Activated CD8-positive, alpha-beta memory T cell treated with anti-CD3 and anti-CD28 coated beads for 48 hours (primary cell): ENCODE measurements at places on chromosomes 2 and 18.

GRCh38 chr18:63439334-63439733 lies 17.1 kb upstream of the VPS4B start:
- peak; percentile 3 for DNase-seq

DNA sequence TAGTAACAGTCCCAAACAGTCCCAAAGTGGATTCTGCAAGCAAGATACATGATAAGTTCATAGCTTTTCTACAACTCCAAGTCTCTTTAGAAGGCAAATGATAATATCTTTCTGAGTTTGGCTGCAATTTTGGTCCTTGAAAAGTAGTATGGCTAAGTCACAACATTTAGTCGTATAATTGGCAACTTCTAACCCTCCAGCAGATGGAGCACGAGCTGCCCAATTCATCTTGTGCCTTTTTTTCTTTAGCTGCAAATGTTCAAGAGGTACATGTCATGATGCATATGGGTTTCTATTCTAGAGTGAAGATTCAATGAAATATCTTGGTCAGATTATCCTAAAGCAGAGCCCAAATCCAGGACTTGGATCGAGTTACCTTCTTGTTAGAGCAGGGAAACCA lies 127.0 kb upstream of the KLHL14 start:
- DNase-seq = no peak

GRCh38 chr18:12857215-12857905 lies 26.7 kb downstream of the PTPN2 start:
- DNase-seq = no peak

GRCh38 chr2:149782572-149782971 lies 195.0 kb upstream of the MMADHC start:
- DNase-seq = no peak

- no peak for DNase-seq
Measured at GRCh38 chr2:5925604-5926003, 233.4 kb downstream of the SOX11 start.

GRCh38 chr2:65232636-65233035 lies 5.0 kb downstream of the ACTR2 start:
- no peak for DNase-seq

DNA sequence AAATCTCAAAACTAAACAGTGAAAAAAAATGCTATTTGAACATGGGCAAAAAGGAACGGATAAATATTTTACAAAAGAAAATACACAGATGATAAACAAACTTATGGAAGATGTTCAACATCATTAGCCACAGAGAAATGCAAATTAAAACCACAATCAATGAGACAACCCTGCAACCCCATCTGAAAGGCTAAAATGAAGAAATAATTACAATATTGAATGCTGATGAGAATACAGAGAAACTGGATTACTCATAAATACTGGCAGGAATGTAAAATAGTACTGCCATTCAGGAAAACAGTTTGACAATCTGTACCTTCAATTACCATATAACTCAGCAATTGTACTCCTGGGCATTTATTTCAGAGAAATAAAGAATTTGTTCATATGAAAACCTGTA lies 193.1 kb upstream of the UBE2E3 start:
- no peak for DNase-seq

DNA sequence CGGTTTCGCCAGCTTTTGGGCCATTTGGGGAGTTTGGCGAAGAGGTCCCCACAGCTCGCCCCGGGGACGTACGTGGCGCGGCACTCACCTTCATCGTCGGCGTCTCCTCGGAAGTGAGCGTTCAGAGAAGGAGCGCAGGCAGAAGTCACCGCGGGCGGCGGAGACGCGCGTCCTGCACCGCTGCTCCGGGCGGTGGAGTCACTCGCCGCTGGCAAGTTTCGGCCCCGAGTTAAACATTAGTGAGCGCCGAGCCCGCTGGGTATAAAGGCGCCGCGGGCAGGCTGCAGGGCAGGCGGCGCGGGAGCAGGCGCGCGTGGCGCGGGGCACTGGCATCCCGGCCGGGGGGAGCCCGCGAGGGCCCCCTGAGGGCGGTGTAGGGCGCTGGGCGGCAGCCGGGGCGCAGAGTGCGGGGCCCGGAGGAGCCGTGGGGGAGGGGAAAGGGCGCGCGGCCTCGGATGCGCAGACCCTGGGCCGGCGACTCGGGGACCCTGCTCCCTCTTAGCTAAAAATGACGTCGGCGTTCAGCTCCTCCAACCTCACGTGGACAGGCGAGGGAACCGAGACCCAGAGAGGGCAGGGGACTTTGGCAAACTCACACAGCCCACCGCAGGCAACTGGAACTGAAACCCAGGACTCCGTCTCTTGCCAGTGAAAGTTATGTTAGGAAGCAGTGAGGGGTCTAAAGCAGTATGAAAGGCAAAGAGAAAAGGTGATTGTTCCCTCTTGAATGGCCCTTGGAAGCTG lies at the start of gene DPP4:
Gene DPP4, minus strand, starts transcription at position 328 of the 744 bp plus-strand sequence. Its CDS starts 234 bp downstream, at position 94.
- DNase-seq = peak; percentile 34

GRCh38 chr2:22397847-22398246 lies 987.1 kb upstream of the KLHL29 start:
- no peak for DNase-seq

GRCh38 chr18:74256190-74256589 lies 35.6 kb downstream of the CYB5A start:
- DNase-seq = no peak

DNA sequence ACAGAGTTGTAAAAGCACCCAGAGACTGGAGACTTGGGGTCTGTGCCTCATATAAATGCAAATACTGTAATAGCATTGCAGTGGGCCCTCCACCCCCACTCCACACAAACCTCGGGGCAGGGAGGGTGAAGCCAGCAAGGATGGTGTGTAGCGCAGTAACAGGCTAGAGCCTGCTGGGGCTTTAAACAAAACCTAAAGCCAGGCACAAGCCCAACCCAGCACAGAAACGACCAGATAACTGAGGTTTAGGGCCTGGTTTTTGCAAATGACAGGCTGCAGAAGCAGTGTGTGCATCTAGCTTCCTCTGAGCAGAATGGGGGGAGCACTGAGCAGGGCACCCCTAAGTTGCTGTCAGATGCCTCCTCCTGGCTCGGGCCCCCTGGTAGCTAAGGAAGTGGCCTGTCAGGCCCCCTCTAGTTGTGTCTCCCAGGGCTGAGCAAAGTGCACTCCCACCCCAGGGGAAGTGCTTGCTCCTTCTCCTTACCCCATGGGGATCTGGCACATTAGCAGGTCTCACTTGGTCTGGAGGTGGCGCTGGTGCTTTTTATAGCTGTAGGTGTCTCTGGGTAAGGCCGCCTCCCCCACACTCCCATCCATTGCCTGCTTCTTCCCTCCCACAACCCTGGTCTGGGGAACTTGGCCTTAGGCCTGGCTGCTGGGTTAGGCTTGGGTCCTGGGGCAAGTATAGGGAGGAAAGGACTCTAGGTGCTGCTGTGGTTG lies 135.1 kb downstream of the CELF4 start:
- DNase-seq = no peak

- no peak for DNase-seq
Measured at GRCh38 chr2:177585234-177585863, 192.8 kb downstream of the AGPS start.

DNA sequence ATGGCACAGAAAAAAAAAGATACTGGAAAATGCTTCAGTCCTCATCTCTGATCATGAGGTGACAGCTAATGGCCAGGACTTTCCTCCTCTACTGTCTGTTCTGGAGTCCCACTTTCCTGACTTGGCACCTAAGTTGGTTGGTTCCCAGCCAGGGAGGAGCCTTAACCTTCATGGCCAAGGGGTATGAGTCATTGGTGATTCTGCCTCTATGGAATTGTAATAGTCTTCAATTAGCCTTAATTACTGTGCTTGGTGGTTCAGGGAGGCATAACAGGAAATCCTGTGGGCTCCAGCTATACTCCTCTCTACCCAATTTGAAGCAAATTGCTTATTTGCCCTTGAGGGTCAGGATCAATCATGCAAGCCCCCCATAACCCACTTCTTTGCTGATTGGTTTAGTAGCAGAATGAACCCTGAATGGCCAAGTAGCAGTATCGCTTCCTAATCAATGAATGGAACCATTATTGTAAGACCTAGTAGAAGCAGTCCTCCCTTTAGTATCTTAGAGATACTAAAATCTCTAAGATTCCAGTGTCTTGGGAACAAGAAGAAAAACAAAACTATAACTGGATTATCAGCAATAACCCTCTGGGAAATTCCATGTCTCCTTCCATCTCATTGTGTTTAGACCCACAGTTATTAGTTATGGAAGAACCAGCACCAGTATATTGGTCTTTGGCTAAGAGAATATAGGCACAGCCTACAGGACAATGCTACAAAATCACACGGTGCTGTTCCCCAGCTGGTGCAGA lies 109.0 kb downstream of the COL6A3 start:
- no peak for DNase-seq

DNA sequence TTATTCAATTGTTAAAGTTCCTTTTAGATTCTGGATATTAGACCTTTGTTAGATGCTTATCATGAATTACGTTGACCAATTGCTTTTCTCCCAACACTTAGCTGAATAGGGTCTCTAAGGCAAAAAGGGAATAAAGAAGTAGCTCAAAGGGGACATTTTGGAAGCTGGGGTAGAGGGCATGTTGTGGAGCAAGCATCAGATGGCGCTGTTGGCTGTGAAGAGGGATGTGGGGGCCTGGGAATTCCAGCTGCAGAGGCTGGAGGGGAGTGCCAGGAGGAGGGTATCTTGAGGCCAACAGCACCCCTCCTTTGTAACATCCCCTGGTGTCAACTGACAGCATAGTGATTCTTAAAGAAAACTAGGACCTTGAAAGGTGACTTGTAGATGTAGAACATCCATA lies 198.2 kb downstream of the ADCYAP1 start:
- no peak for DNase-seq

DNA sequence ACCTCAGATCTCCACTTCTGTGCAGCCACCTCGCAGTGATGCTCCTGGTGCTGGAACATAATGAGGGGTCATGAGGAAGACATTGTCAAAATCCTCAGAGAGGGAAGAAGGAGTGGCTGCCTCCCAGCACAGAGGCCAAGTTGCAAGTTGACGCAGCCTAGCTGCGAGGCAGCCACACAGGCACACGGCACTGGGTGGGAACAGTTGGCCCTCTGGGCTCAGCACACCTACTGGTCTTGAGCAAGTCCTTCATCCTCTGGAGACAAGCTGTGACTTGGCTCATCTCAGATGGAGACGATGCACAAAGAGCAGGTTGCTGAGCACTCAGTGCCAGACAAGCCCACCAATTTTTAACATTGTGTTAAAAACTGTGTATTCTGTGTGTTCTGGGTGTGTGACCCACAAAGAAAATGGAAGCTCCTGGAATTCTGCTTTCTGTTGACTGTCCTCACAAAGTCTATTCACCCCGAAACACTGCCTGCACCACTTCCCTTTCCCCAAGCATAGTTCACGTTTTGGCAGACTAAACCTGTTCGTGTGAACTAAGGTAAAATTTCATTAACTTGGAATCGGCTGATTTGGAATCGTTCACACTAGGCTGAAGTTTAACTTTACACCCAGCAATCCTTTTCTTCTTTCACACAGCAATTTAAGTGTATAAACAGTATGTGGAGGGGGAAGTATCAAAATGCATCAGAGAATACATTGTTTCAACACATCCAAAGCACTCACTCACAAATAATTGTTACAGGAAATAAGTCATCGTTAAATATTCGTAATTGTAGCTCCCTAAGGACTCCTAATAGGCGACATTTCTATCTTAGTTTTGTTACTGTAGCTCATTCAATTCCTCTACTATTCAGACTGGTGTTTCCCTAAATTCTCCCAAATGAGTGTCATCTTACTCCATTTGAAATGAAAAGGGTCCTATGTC lies 266.6 kb upstream of the ID2 start:
- DNase-seq = no peak

GRCh38 chr2:189661957-189662321 lies 680 bp downstream of the ASNSD1 start:
- no peak for DNase-seq

- DNase-seq = no peak
Measured at GRCh38 chr18:54378057-54378456, 20.4 kb downstream of the C18orf54 start.

DNA sequence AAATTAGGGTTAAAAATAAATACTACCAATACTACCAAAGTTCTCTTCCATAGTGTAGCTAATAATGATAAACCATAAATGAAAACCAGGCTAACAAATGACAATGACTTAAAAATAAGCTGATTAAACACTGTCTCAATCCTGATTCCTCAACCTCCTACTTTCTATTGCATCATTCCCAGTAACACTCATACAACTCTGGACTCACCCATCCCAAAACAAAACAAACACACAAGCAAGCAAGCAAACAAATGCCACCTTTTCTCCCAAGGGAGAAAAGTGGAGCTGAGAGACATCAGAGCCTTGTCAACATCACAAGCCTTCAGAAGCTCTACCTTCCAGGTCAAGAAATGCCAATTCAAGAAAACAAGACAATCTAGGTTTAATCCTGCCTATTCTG lies 620.7 kb downstream of the NYAP2 start:
- no peak for DNase-seq

- no peak for DNase-seq
Measured at GRCh38 chr2:188851826-188852225, 122.3 kb upstream of the COL3A1 start.

DNA sequence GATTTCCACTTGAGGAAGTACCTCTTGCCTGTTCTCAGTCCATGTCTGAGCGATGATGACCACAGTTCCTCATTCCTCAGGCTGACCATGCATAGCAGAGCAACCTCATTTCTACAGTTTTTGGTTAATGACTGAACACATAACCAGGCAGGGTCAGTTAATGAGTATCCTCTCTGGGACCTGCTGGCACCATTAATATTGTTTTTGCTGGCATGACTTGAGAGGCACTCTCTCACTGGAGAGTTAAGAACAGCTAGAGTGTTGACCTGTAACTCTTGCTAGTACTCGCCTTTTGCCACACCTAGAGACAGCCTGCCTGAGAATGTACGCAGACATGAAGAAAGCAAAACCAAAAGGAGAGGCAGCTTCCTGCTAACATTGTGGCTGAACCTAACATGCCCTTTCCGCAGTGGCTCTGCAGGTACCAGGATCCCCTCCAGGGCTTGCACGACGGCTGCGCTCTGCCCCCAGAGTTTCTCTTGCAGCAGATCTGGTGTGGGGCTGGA lies 23.9 kb downstream of the PECR start:
- DNase-seq = no peak

- DNase-seq = no peak
Measured at GRCh38 chr2:25036221-25036559, 5.7 kb upstream of the EFR3B start.

- DNase-seq = no peak
Measured at GRCh38 chr2:42199626-42200025, 30.5 kb downstream of the EML4 start.

GRCh38 chr2:28590496-28591301 lies 94.8 kb downstream of the PLB1 start:
- no peak for DNase-seq

GRCh38 chr2:10332402-10333246 lies 29.9 kb downstream of the HPCAL1 start:
- DNase-seq = peak; percentile 45

GRCh38 chr2:171412571-171413175 lies 21.1 kb downstream of the METTL8 start:
- no peak for DNase-seq

DNA sequence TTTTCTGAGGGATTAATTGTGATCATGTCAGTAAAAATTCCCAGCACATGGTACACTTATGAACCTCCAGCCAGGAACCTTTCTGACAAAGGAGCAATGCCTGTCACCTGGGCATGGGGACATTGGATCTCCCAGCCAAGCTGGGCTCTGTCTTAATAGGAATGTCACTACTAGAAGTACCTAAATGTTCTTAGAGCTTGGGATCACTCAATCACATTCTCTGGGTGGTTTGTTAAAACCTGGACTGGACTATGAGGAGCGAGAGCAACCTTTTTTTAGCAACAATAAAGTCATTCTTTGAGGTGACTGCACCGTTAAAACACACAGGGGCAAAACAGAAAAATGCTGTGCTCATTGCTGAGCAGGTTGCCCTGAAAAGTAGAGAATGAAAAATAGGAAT lies 6.4 kb upstream of the PPP1CB start:
- DNase-seq = no peak
